ENCODE measurements at places on chromosomes 7 and 10. TPM values are rescaled to one million over a fixed set of nuclear protein-coding genes. Genes with fewer than 3 reads are reported as not detected.

ATG9B gene
- total RNA-seq: 0.12 TPM

TMEM26 gene
- total RNA-seq: 0.54 TPM

TSC22D4 gene
- total RNA-seq: 46.5 TPM

LEP gene
- 0.97 TPM for total RNA-seq

TMEM229A gene
- not detected for total RNA-seq

ACSM6 gene
- 0.99 TPM for total RNA-seq

R3HCC1L gene
- 17.5 TPM for total RNA-seq

NYAP1 gene
- 1.3 TPM for total RNA-seq

Measured in aorta (tissue), 5 donors.